ENCODE measurements at places on chromosomes 16 and 17.

DNA sequence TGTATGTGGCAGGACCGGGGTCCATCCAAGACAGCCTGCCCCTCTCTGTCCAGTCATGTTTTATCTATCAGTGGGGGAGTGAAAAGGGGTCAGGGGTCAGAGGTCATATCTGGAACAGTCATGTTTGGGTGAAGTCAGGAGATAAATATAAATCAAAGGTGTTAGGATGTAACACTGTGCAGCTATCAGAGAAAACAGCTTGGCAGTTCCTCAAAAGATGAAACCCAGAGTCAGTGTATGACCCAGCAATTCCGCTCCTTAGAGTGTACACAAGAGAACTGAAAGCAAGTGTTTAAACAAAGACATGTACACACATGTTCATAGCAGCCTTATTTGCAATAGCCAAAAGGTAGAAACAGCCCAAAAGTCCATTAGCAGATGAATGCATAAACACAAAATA is 361.3 kb downstream of the FOXL1 start:
- no peak for DNase-seq

- no peak for DNase-seq
Measured at GRCh38 chr17:46003907-46004748, 5.1 kb downstream of the STH start.

DNA sequence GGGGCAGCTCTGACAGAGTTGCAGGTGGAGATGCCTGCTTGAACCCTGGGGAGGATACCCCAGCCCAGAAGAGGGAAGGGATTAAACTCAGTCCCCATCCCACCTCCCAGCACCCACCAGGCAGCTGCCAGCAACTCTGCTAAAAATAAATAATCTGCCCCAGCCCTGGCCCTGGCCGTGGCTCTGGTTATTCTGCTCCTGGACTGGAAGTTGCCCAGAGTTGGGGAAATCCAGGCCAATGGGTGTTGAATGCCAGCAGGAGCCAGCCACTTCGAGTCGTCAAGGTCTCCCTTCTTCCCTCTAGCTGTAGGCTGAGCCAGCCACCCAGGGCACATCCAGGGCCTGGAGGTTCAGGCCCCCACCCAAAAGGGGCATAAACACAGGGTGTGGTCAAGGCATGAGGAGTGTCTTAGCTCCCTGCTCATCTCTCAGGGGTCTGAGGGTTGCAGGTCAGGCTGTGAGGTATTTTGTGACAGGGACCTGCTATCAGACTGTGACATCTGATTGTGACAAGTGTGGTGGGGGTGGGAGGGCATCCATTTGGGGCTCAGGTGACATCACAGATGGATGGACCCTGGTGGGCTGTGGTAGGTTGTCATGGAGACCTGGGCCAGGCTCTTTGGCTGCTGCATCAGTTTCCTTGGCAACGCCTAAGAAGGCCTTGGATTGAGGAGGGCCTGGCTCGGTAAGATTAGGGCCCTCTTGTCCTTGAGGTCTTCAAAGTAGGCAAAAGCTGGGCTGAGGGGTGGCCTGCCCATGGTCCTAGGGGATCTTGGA is 1.0 kb upstream of the RRAD start:
- DNase-seq, result no peak

DNA sequence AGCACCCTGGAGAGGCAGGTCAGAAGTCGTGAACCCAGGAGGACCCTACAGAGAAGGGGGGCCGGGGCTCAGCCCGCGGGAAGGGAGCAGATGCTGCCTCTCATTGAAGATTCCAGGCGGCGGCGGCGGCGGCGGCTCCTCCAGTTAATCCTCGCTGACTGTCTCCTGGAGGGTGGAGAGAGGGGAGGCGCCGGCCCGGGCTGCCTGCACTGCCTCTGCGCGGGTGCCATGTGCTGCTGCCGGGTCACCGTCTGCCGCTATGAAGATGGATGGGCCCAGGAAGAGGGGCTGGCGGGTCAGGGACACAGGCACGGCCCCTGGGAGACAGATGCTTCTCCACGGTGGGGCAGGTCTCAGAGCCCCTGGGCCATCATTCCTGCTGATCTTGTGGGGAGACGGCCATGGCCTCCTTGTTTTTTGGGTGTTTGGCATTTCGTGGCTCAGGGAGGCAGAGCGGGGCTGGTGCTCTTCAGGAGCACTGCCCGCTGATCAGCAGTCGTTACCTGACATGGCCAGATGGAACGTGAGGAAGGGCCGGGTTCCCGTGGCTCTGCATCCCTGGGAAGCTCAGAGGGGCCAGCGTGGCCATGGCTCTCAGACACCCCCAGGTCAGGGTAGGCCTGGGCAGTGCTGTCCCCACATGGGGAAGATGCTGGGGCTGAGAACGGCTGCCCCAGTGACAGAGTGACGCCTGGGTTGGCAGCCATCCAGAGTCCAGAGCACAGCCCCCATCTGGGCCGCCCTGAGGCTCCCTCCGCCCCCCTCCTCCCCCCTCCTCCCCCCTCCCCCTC is 36.1 kb downstream of the GINS2 start:
- peak; percentile 29 for DNase-seq

GRCh38 chr16:66894948-66895688 is 14.8 kb downstream of the PDP2 start:
- DNase-seq, result no peak

DNA sequence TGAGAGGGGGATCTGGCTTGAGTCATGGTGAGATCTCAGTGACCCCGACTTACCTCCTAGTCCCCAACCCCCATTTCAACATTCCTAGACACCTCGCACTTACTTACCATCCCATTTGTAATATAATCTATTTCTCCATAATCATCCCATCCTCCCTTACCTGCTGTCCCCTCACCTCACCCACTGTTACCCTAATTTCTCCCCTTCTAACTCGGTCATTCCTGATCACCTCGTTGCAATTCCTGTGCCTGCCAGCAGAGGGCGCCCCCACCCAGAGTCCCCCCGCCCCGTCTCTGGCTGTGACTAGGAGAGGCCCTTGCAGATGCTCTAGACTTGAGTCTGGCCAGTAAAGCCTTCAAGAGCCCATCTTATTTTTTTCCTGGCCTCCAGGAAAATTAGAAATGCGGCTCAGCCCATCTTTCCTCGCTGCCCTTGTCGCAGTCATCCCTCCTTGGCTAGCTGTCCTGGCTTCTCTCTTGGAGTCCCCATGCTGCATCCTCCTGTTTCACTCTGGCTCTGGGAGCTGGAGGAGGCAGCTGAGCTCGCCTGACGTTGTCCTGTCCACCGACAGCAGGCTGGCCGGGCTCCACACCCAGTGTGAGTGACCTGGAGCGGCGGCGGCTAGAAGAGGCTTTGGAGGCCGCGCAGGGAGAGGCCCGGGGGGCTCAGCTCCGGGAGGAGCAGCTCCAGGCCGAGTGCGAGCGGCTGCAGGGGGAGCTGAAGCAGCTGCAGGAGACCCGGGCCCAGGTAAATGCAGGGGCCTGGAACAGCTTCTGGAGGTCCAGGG is 5.0 kb downstream of the TBKBP1 start:
- DNase-seq, result no peak

DNA sequence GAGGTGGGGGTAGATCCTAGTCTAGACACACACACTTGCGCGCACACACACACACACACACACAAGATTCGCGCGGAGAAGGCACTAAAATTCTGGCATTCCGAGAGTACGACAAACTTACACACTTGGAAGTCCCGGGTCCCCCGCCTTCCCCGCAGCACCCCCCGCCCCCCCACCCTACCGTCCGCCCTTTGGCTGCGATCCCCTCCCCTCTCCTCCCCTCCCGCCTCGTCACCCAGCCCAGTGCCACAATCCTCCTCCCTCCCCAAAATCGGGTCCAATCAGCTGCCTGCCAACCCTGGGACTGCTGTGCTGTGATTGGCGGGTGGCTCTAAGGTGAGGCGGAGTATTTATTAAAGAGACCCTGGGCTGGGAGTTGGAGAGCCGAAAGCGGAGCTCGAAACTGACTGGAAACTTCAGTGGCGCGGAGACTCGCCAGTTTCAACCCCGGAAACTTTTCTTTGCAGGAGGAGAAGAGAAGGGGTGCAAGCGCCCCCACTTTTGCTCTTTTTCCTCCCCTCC is at the start of gene SOX9:
Gene SOX9 (plus strand): TSS at position 379 of the 522 bp plus-strand sequence. CDS start 372 bp downstream, outside the sequence.
- DNase-seq, result peak; percentile 51

DNA sequence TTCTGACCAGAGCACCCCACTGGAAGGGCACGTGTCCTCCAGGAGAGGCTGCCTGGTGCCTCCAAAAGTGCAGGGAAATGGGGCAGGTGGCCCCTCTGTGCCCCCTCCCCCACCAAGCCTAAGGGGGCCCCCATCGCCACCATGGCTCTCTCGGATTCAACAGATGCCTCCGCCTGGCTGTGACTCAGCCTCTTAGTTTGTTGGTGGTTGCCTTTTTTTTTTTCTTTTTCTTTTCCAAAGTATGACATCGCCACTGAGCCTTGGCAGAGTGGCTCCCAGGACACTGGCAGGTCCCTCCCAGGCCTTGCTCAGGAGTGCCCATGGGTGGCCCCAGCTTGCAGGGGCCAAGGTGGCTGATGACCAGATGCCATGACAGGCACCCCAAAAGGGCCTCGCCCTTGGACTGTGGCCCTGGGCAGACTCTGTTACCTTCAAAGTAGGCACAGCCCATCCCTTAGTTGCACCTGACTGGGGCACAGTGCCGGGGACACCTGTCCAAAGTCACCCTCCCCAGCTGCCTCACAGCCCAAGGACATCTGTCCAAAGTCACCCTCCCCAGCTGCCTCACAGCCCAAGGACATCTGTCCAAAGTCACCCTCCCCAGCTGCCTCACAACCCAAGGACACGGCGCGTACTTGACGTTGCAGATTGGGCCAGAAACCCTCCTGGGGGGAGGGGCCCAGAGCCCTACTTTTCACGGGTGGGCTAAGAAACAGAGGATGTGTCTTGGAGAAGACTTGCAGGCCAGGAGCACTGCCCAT is 29.6 kb downstream of the NPTX1 start:
- DNase-seq, result no peak

DNA sequence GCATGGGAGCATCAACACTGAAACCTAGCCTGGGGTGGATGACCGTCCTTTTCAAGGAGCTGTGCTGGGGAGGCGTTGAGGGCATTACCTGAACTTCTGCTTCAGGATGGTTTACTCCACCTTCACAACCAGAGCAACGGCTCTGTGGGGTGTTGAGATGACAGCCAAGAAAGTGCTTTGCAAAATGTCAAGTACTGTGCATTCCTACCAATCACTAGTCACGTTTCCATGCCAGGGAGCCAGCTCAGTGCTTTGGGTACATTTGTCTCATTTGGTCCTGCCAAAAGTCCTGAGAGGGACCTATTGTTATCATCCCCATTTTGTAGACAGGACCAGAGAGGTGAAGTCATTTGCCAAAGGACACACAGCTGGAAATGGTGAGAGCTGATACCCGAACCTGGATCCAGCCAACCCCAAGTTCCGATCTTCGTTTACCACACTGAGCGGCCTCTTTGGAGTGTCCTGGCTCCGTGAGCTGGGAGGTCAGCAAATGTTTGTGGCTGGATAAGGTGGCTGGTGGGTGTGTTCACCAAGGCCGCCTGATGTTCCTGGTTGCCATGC is 61.6 kb downstream of the IRF8 start:
- no peak for DNase-seq

DNA sequence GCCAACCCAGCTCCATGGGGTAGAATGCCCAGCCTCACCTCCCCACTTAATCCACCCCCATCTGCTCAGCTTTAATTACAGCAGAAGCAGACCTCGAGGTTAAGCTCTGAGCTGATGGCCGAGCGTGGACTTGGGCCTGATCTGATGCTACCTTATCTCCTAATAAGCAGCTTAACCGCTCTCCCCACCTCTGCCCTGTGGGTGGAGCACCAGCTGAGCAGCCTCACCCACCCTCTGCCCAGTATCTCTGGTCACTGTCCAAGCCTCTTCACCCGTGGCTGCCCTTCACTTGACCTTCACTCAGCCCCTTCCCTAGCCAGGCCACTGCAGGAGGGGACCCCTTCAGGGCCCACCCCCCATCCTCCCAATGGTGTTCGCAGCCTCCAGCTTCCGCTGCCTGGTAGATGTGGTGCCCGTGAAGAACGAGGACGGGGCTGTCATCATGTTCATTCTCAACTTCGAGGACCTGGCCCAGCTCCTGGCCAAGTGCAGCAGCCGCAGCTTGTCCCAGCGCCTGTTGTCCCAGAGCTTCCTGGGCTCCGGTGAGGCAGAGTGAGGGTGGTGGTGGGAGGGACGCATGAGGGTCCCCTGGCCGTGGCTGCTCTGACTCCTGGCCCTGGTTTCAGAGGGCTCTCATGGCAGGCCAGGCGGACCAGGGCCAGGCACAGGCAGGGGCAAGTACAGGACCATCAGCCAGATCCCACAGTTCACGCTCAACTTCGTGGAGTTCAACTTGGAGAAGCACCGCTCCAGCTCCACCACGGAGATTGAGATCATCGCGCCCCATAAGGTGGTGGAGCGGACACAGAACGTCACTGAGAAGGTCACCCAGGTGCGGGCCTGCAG is 6.8 kb downstream of the KCNH6 start:
- no peak for DNase-seq

DNA sequence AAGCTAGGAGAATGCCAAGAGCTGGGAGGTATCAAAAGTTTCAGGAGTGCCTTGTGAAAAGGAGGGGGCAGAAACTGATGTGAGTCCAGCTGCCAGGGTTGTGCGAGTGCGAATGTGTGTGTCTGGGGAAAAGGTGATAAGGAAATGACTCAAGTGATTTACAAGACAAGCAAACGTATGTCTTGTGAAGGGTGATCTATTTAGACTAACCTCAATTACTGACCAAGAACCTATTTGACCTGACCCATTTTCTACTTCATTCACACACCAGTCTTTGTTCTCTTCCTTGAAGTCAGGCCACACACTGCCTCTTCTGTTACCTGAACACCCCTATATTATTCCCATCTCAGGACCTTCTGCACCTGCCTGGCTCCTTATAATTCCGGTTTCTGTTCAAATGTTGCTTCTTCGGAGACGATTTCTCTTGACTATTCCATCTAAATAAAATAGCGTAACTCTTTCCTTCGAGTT is 1.0 kb downstream of the GDE1 start:
- no peak for DNase-seq

DNA sequence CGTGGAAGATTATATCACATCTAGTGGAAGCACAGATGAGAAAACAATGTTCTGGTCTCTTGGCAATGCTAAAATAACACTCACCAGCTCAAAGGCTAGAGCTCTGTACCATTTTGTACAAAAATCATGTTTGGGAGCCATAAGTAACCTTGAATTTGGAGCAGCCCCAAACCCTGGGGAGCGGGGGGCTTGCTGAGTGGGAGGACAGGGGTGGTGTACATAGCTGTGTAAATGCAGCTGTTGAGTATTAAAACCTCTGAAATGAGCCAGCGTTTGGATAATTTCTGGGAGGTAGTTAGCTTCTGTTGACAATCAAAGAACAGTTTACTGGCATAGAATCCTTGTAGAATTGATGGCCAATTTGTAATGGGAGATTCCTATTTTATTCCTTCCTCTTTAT is 4.3 kb downstream of the MYH8 start:
- no peak for DNase-seq

DNA sequence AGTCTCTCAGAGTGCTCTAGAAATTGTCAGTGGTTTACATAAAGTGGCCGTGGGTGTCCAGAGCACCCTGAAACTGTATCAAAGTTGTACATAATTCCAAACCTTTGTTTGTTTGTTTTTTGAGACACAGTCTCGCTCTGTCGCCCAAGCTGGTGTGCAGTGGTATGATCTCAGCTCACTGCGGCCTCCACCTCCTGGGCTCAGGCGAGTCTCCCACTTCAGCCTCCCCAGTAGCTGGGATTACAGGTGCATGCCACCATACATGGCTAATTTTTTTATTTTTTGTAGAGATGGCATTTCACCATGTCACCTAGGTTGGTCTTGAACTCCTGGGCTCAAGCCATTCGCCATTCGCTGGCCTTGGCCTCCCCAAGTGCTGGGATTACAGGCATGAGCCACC is 24.3 kb upstream of the ADGRG1 start:
- no peak for DNase-seq
